A549 treated with CORT108297 at 1 μM for 4 hours (cell line): ENCODE measurements at places on chromosomes 5 and 9. TPM values are rescaled to one million over a fixed set of nuclear protein-coding genes. Genes with fewer than 3 reads are reported as not detected.

Gene SPIN1
- total RNA-seq = 34.0 to 41.8 TPM (median 38.6 TPM) in 5 replicates

Gene WWC1
- 84.1 to 103 TPM (median 88.0 TPM) in 5 replicates for total RNA-seq

Gene SNAPC4
- 10.3 to 14.1 TPM (median 13.8 TPM) in 5 replicates for total RNA-seq

Gene TMEM252
- not detected in 5 replicates for total RNA-seq

Gene CBY3
- total RNA-seq = not detected in 5 replicates

Gene JAKMIP2
- total RNA-seq = not detected in 5 replicates

Gene STING1
- total RNA-seq = 0.89 to 1.6 TPM (median 0.93 TPM) in 5 replicates

Gene SLC6A19
- total RNA-seq = 0.01 to 0.03 TPM (median 0.01 TPM) in 3 of 5 replicates, not detected in the others

Gene ARL14EPL
- total RNA-seq = 0.07 to 0.43 TPM (median 0.14 TPM) in 5 replicates

Gene KIF27
- 1.0 to 1.3 TPM (median 1.2 TPM) in 5 replicates for total RNA-seq

Gene PCDHB10
- total RNA-seq = 0.02 to 0.03 TPM in 2 of 5 replicates, not detected in the others

Gene SMC5
- 9.3 to 17.6 TPM (median 15.7 TPM) in 5 replicates for total RNA-seq

Gene OBP2B
- not detected in 5 replicates for total RNA-seq

Gene PDE8B
- 1.1 to 1.7 TPM (median 1.5 TPM) in 5 replicates for total RNA-seq

Gene ZBTB6
- total RNA-seq = 4.8 to 6.3 TPM (median 5.4 TPM) in 5 replicates

Gene SH3RF2
- 2.6 to 3.5 TPM (median 3.4 TPM) in 5 replicates for total RNA-seq

Gene SPATA24
- total RNA-seq = 4.3 to 6.3 TPM (median 5.3 TPM) in 5 replicates

Gene MLANA
- total RNA-seq = not detected in 5 replicates

Gene MARCOL
- not detected in 5 replicates for total RNA-seq
